Fibroblast of villous mesenchyme (primary cell): ENCODE measurements at places on chromosomes 11 and 22. TPM values are rescaled to one million over a fixed set of nuclear protein-coding genes. Genes with fewer than 3 reads are reported as not detected.

DNA sequence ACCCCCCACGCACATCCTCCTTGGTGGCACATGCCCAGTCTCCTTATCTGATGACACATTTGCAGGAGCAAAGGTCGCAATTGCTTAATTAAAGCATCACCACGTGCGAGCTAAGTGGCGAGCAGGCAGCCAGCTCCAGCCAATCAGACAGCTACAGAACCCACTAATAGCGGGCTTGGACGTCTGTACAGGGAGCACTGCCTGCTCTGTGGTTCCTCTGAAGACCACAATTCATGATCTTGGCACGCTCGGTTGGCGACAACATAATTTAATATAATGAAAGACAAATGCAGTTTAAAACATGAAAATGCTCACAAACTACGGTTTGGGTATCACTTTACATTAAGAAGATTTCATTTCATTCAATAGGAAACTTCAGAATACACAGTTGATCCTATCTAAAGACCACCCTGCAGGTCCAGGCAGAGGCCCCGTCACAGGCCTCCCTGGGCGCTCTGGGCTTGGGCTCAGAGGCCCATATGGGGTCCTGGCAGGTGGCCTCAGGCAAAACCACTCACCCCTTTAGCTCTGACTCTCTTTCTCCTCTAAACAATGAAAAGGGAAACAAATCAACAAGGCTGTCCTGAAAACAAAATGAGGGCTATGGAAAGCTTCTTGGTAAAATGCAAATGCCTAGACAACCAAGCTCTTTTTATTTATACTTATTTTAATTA, 10.4 kb downstream of the PACSIN2 start:
- peak; percentile 87 for DNase-seq

DNA sequence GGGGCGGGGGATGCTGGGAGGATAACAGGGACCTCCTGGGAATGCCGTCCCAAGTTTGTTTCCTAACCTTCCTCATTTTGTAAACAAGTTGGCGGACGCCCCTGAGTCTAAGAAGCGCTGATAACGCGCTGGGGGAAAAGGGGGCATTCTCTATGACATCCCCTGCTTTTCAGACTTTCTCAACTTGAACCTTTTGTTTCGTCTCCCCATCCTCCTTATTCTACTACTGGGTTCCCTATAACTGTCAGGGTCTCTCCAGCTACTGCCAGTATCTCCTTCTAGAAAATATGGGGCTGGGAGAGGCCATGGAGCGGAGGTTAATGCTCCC, 654 bp downstream of the TMEM86A start:
- DNase-seq, result no peak

GRCh38 chr11:84757711-84758110, 869.4 kb downstream of the DLG2 start:
- DNase-seq, result no peak

The C22orf31 gene
- total RNA-seq, result not detected in 2 replicates

The DKK3 gene
- total RNA-seq, result 316 and 338 TPM in 2 replicates
